ENCODE measurements at places on chromosomes 7 and 10.
A peak's percentile ranks its signal among the peaks of the same experiment; 100 is the strongest.

DNA sequence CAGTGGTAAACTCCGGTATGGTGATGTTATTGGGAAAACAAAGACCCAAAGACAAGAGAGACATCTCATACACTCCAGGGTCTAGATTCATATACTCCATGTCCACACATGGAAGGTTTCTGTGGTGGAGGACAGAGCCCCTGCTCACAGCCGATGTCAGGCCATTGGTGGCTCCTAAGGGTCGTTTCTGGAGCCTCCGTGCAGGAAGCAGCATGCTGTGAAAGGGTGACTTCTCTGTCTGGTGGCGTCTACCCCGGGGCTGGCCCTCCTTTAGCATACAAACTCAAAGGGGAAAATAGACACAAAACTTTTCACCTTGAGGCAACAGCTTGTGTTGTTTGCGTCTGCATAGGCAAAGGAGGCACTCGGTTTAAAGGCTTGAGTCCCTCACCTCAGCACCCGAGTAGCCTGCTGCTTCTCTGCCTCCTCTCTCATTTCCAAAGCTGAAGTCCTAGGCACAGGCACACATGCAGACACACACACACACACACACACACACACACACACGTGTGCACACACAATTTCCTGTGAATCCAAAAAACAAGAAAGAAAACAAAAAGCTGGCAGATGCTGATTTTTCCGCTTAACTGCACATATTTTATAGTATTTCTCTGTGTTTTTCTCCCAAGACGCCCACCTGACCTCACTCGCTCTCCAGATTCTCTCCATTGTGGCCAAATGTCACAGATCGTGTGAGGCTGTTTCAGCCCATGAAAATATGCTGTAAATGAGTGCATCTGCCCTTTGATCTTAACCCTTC lies 601.4 kb upstream of the MGMT start:
- DNase-seq: no peak

GRCh38 chr10:2282202-2282601 lies 544.9 kb upstream of the ADARB2 start:
- no peak for DNase-seq

GRCh38 chr10:93762979-93763391 lies 5.2 kb downstream of the LGI1 start:
- DNase-seq: no peak

DNA sequence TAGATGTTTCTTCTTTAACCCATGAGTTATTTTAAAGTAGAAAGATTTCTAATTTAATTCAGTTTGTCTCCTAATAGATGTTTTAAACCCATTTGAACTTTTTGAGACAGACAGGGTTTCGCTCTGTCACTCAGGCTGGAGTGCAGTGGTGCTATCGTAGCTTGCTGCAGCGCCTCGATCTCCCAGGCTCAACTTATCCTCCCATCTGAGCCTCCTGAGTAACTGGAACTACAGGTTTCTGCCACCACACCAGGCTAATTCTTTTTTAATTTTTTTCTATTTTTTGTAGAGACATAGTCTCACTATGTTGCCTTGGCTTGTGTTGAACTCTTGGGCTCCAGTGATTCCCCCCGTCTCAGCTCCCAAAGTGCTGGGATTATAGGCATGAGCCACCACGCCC lies 53.0 kb upstream of the RAB18 start:
- no peak for DNase-seq

DNA sequence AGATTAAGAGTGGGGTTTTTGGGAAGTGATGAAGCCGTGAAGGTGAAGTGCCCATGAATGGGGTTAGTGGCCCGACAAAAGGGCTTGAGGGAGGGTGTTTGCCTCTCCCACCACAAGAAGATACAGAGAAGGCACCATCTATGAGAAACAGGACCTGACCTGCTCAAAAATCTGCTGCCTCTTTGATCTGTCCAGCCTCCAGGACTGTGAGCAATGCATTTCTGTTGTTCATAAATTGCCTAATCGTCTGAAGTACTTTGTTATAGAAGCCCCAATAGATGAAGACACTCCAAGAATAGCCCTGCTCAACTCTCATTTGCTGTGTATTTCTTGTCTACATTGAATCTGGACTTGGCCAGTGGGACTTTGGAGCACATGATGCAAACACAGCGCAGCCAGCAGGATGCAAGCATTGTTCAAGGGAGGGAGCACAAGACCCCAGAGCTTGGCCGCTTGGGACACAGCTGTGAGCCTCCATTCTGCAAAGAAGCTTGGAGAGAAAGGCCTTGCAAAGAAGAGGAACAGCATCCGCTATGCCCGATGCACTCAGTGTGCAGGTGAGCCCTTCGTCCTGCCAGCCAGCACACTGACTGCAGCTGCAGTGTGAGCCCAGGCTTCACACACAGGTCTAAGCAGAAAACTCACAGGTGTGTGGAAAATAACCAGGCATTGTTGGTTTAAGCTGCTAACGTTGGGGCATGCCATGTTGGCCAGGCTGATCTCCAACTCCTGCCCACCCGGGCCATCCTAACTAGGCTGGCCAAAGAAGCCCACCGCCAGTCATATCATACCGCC lies 73.2 kb upstream of the KLF6 start:
- DNase-seq: no peak

- no peak for DNase-seq
These were observed 37.0 kb downstream of the PPP2R2D start for GRCh38 chr10:131937836-131938235.

- DNase-seq: peak; percentile 42
These were observed 28.0 kb downstream of the TMEM120A start for GRCh38 chr7:75966190-75966961.

- DNase-seq: no peak
These were observed 292.5 kb upstream of the SHH start for GRCh38 chr7:156104501-156105336.

DNA sequence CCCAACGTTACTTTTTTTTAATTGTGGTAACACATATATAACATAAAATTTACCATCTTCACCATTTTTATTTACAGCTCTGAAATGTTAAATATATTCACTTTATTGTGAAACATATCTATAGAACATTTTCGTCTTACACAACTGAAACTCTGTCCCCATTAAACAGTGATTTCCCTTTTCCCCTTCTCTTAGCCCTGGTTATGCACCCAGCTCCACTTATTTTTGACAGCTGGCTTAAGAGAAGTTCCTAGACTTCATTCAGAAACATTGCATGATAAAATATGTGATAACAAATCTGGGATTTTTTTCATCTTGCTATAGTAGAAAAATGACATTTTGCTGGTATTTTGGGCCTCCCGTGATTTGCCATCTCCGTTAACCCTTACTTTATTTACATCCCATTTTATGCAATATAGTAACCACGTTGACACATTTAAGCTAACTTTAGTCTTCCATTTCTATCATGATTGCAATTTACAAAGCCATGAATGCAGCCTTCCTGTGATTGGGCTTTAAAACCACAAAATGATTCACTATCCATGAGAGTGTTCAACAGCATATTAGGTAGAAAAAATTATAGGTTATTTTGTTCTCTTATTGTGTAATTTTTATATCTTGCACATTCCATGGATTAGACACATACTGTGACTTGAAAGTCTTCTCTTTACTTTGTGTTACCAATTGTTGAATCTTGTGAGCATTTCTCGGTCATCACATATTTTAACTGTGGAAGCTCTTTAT lies 139.6 kb downstream of the SND1 start:
- peak; percentile 91 for DNase-seq

DNA sequence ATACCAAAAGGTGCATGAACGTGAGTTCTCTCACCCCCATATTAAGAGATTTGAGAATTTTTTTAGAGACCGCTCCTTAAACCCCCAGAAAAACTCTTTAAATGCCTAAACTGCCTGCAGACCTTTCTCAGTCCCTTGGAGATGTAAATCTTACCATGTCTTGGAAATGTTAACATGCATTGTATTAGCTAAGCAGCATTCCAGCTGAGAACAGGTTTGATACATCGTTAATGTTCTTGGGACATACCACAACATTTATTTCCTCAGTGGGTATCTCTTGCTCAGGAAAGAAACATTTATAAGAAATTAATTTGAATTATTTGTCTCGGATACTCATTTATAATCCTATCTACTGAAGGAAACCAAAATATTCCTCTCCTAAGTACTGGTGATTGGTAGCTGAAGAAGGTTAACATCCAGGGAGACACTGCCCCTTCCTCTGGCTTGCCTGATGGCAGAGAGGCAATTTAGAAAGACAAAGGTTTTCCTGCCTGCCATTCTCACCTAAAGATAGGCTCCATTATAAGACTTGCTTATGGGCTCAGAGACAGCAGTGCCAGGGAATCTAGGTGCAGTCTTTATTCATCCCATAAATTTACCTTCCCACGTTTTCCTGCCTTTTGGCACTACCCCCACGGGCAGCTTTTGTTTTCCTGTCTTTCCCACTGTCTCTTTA lies 141.2 kb downstream of the COBL start:
- DNase-seq: no peak

DNA sequence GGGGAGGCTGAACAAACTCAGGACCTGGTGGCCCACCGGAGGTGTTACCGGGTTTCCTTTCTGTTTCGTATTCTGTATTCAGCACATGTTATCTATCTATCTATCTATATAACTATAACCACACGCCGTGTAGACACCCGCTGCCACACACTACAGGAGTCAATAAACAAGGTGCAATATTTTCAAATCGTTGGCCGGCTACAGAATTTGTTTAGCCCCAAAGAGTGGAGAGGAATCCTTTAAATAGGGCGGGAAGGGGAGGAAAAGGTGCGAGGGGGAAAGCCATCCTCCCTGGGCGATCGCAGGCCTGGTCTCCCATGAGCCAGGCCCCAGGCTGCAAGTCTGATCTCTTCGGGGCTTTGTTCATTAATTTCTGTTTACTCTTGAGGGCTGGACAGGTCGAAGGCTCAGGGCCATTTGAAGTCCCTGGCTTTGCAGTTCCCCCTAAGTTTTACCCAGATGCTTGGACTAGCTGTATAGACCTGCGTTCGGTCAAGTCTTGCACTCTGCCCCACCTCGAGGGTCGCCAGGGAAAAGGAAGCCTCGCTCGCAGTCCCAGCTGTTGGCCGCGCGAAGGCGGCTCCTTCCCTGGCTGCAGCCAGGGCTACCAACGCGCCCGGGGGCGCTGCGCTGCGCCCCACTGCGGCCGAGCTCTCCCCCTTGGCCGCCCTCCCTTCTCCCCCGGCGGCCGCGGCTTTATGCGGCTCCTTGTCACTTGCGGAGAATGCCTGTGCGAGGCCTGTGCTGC lies 3.8 kb downstream of the NKX2-3 start:
- no peak for DNase-seq

GRCh38 chr10:131431533-131431932 lies 120.0 kb upstream of the TCERG1L start:
- DNase-seq: no peak

DNA sequence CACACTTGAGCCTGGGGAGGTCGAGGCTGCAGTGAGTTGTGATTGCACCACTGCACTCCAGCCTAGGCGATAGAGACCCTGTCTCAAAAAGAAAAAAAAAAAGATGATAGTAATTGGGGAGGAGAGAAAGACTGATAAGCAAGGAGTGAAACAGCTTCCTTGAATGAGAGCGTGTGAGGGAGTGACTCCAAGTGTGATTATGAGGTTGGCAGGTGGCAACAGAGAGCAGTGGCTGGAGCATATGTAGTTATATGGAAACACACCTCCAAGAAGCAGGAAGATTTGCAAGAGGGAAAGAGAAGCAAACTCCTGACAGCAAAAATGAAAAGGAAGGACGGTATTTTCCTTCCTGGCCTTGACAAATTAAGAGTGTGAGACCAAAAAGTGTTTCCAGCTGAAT lies 50.4 kb downstream of the VKORC1L1 start:
- no peak for DNase-seq

- DNase-seq: no peak
These were observed 82.8 kb downstream of the NHLRC2 start for GRCh38 chr10:113937258-113937657.

DNA sequence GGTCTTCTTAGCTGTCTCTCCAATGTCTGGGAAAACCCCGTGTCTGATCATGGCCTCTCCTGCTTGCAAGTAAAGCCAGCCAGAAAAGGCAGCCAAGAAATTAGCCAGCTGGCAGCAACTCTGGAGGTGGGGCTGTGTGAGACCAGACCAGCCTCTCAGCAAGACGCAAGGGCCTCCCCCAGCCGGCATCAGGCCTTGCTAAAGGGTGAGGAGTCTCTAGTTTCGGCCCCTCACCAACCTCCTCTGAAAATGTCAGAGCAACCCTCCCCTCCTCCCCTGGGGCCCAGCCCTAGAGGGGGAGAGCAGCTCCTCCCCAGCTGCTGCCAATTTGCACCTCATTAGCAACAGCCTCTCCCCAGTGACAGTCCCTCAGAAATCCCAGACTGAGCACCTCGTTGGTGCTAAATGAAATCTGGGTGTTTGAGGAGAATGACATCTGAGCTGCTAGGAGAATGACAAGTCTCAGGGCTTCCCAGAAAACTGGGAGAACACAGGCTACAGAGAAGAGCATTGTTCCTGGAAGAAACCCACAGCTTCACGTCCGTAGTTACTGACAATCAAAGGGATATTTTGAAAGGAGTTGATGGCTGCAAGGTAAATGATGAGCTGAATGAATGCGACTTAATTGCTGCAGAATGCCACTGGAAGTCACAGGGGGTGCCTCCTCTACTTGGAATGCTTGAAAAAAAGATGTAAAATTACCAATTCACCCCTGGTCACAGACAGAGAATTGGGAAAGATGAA lies 25.9 kb downstream of the DGKI start:
- DNase-seq: peak; percentile 50

GRCh38 chr10:77036993-77037734 lies 600.4 kb downstream of the KCNMA1 start:
- DNase-seq: peak; percentile 8

GRCh38 chr7:24555719-24556118 lies 17.5 kb upstream of the PALS2 start:
- DNase-seq: no peak

GRCh38 chr10:78365694-78366093 lies 332.0 kb downstream of the RPS24 start:
- no peak for DNase-seq

- no peak for DNase-seq
These were observed 279.3 kb downstream of the SKAP2 start for GRCh38 chr7:26584987-26585665.

DNA sequence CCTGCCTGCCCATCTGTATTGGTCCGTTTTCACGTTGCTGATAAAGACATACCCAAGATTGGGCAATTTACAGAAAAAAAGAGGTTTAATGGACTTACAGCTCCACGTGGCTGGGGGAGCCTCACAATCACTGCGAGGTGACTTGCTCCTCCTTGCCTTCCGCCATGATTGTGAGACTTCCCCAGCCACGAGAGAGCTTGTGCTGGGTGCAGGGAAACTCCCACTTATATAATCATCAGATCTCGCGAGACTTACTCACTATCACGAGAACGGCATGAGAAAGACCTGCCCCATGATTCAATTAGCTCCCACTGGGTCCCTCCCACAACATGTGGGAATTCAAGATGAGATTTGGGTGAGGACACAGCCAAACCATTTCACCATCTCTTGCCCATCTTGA lies 111.8 kb downstream of the MYL10 start:
- no peak for DNase-seq
